Effector memory CD4-positive, alpha-beta T cell (primary cell): ENCODE measurements at places on chromosomes 7 and 10.

GRCh38 chr10:131685007-131685406, 215.8 kb upstream of the PPP2R2D start:
- DNase-seq: no peak

GRCh38 chr10:126240483-126240882, 147.8 kb downstream of the ADAM12 start:
- DNase-seq: no peak

DNA sequence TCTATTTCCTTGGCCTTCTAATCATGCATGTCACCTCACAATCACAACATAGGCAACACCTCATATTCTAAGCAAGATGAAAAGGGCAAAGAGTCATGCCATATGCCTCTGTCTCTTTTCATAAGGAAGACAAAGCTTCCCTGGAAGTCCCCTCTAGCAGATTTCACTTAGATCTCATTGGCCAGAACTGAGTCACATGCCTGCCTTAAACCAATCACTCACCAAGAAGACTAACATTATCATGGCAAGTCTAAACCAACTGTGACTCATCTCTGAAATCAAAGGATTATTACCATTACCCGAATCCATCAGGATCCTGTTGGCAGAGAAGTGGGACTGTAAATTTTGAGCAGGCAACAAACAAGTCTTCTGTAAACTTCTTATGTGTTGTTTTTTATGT, 27.8 kb downstream of the CAV1 start:
- DNase-seq: no peak

- DNase-seq: no peak
Measured at GRCh38 chr10:100744136-100744986, 1.0 kb upstream of the PAX2 start.

GRCh38 chr7:149872419-149873073, 1.2 kb upstream of the ATP6V0E2 start:
- no peak for DNase-seq

- DNase-seq: no peak
Measured at GRCh38 chr7:151769188-151769821, 107.6 kb downstream of the PRKAG2 start.

- no peak for DNase-seq
Measured at GRCh38 chr7:31974351-31974750, 95.9 kb downstream of the PDE1C start.

DNA sequence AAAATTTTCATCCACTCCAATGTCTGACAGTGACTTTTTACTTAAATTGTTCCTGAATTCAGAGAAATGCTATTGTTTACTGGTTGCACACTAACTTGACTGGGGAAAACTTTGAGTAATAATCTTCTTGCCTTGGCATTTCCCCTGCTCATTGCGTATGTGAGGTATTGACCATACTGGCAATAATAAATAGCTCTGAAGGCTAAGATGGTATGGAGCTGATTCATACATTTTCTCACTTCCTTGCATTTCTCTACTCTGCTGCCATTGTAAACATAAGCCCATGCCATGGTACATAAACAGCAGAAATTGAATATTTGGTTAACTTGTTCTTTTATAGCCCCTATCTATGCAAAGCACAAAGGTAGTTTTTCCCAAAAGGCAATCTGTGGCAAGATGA, 290.0 kb downstream of the RNLS start:
- no peak for DNase-seq

- no peak for DNase-seq
Measured at GRCh38 chr7:17622451-17622850, 317.8 kb downstream of the SNX13 start.

- no peak for DNase-seq
Measured at GRCh38 chr7:45921381-45921698, 268 bp upstream of the IGFBP3 start.

GRCh38 chr10:62690703-62691102, 113.8 kb upstream of the ADO start:
- DNase-seq: no peak

GRCh38 chr10:78778444-78779338, 290.1 kb upstream of the ZMIZ1 start:
- no peak for DNase-seq

GRCh38 chr7:44617225-44617890, 10.9 kb downstream of the OGDH start:
- no peak for DNase-seq

GRCh38 chr7:10312942-10313341, 660.7 kb upstream of the PHF14 start:
- no peak for DNase-seq

- DNase-seq: peak; percentile 74
Measured at GRCh38 chr7:98400542-98401340, at the start of gene BAIAP2L1. BAIAP2L1 (minus strand) TSS chr7:98401090; CDS start chr7:98400852, 238 bp downstream.

DNA sequence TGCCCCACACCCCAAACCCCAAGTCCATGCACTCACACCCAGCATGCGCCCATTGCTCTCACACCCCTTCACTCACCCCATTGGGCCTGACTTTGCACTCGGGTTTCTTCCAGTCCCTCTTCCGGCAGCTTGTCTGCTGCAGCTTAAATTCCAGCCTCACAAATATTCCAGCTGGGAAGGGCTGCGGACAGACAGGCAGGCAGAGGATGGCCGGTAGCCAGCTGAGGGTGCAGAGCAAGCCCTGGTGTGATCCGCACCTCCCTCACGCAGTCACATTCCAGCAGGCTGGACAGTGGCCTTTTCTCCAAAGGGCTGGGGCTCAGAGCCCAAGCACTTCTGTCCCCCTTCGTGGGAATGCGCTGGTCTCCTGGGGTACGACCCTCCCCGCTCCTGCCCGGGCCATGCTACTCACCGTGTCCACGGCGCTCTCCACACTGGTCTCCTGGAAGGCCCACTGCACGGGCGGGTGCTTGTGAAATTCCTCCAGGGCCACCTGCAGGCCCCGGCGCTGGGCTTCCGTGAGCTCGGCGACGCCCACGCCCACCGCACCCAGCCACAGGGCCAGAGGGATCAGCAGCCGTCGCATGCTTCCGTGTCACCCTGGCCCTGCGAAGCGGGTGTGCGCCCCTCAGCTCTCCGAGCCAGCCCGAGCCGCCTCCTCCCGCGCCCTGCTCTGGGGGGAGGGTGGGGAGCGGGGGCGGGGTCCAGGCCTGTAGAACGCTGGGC, 1.2 kb downstream of the RARRES2 start:
- no peak for DNase-seq

DNA sequence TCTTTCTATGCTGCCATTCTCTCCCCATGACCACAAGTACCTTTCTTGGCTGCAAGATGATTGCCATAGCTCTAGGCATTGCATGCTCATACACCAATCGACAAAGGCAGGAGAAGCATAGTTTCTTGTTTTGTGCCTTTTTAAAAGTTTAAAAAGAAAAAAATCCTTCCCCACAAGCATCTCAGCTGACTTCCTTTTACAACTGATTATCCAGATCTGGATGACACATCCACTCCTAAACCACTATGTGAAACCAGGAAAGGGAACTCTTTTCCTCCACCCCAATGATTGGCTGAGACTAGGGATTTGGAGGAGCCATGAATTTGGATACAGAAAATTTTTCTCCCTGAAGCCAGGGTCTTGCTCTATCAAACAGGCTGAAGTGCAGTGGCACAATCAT, 14.5 kb upstream of the LRRC4 start:
- no peak for DNase-seq

DNA sequence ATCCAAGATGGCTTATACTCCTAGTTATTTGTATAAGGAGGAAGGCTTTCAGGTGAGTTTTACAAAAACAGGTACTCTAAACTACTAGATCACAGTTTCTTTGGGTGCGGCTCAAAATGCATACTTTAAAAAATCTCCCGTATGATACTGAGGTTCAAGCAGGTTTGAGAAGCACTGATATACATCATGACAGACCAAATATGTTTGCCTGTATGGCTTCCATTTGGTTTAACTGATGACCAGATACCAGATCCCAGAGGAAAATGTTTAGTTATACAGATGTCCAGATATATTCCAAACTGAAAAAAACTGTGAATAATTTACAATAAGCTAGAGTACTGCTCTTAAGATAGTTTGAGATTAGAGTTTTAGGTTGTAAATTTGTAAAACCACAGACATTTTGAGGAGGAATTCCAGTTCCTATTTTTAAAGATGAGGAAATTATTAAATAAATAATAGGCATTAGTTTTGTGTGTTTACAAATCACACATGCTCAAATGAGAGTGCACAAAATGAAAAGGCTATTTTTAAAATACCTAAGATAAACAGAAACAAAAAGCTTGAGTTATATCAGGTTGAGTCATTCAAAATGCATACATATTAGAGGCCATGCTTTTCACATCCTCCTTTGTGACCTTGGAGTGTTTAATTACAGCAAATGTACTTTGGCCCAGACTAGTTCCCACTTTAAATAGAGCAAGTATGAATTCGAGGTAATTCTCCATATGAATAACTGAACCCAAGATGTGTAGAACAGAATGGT, 60.5 kb downstream of the SEMA3C start:
- no peak for DNase-seq

DNA sequence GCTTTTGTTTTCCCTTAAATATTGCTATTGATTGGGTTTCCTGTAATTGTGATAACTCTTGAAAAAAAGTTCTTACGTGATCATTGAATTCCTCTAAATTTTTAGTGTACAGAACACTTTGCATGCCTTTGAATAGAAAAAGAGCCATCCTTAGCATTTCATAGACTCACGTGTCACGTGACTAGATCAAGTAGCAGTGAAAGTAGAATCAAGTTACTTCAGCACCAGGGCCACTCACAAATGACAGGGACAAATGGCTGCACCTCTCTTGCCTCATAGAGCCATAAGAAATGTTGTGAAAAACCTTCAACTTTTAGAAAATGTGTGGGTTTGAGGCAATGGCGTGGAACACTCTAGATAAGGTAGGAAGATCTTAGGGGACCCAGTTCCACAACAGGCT, 203.8 kb downstream of the ZEB1 start:
- no peak for DNase-seq

- DNase-seq: no peak
Measured at GRCh38 chr7:102044984-102045673, 227.7 kb downstream of the CUX1 start.

GRCh38 chr10:93293999-93294398, 188.1 kb downstream of the MYOF start:
- no peak for DNase-seq

- no peak for DNase-seq
Measured at GRCh38 chr7:70944516-70944915, 187.4 kb upstream of the GALNT17 start.

DNA sequence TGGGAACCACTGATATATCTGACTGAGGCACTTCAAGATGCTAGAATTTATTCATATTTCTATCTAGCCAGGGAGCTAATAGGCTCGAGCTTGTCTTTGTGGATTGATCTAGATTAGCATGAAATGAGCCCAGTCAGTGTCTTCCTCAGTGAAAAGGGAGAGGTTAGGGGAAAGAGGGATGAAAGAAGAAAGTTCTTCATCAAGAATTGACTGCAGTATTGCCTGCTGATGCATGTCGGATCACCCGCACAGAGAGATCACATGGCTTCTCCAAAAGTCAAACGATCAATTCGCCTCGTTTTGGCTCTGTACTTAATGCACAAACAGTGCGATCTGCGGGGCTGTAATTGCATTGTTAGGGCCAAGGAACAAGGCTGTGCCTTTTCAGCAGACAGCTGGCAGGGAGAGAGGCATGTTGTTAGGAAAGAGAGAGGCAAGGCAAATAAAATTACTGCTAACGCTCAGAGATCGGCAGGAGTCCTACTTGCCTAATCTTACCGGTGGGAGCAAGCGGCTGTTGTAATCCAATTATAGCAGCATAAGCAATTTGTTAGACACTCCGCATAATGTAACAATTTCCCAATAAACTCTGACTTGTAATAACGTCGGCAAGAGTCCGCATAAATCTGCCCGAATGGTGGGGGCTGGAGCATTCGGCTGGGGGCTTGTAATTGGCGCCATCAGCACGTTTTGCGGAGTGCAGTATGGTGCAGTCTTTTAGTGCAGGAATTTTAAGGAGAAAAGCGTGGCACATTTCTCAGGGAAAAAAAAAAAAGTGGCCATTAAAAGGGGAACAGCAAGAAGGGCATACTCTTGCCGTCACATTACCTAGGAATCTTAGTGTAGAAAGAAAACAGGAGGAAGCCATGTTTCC, 102.1 kb downstream of the POLL start:
- DNase-seq: no peak

DNA sequence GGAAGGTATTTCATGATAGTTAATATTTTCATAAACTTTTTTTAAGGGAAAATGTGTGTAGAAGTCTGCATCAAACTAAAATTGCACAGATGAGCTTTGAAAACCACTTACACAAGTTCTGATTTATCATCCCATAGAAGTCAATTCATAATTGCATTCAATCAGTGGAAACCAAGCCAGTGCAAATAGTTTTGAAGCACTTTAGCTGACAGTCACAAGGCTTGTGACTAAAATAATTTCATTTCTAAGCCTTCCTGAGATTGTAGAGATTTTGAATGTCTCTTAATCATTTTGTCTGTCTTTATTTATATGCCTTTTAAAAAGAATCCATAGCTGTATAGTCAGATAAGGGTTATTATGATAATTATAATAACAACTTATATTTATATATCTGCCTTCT, 41.4 kb downstream of the EXOC4 start:
- no peak for DNase-seq

- peak; percentile 25 for DNase-seq
Measured at GRCh38 chr7:149624006-149624405, 126.4 kb upstream of the ZNF746 start.

DNA sequence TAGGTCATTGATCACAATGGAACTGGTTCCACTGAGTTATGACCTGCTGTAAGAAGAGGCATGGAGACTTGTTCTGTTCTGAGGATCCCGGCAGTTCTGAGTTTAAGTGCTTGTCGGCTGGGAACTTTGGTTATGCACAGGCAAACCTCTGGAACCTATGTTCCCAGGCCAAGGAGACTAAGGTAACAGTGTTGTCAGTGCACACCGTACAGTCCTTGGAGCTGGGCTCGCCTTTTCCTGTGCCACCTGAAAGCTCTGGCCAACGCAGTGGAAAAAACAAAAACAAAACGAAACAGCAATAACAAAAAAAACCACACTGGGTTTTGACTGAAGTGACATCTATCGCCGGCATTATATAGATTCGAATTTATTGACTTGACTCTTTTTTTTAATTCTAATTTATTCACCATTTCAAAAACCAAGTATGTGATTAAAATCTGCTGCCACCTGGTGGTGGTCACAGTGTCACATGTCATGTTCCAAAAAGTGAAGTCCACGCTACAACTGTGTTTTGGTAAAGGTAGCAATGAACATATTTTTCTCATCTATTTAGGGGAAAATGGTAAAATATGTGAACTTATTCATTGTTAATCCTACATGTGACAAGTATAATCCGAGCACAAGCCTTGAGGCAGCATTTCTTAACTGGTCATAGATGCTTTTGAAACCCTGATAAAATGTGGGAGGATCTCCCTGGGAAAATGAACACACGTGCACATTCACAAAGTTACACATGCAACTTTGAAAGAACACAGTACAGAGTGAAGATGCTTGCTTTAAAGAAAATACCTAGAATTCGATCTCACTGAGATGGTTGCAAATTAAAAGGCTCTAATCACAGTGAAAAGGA, 113.8 kb upstream of the PPP2R2D start:
- DNase-seq: no peak

- DNase-seq: no peak
Measured at GRCh38 chr7:26593896-26594295, 270.5 kb downstream of the SKAP2 start.

GRCh38 chr7:158361326-158361946, 226.2 kb downstream of the PTPRN2 start:
- no peak for DNase-seq
